ENCODE measurements at places on chromosomes 7 and 10.

DNA sequence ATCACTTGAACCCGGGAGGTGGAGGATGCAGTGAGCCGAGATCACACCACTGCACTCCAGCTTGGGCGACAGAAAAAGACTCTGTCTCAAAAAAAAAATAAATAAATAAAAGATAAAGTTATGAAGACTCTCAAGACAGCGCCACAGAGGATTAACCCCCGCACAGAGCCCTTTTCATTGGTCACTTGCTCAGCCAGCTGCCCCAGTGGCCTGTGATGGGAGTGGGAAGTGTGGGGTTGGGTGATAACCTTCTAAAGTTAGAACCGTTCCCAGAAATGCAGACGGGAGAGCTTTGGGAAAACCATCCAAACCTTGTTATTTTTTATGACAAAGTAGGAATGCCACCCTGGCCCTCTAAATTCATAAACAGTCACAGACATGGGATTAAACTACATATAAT, 57.4 kb downstream of the PARP12 start:
- DNase-seq, result no peak

GRCh38 chr7:30029696-30030095, 1.5 kb downstream of the PLEKHA8 start:
- DNase-seq, result no peak

- no peak for DNase-seq
Observed at GRCh38 chr7:141551782-141552181, 572 bp downstream of the AGK start.

DNA sequence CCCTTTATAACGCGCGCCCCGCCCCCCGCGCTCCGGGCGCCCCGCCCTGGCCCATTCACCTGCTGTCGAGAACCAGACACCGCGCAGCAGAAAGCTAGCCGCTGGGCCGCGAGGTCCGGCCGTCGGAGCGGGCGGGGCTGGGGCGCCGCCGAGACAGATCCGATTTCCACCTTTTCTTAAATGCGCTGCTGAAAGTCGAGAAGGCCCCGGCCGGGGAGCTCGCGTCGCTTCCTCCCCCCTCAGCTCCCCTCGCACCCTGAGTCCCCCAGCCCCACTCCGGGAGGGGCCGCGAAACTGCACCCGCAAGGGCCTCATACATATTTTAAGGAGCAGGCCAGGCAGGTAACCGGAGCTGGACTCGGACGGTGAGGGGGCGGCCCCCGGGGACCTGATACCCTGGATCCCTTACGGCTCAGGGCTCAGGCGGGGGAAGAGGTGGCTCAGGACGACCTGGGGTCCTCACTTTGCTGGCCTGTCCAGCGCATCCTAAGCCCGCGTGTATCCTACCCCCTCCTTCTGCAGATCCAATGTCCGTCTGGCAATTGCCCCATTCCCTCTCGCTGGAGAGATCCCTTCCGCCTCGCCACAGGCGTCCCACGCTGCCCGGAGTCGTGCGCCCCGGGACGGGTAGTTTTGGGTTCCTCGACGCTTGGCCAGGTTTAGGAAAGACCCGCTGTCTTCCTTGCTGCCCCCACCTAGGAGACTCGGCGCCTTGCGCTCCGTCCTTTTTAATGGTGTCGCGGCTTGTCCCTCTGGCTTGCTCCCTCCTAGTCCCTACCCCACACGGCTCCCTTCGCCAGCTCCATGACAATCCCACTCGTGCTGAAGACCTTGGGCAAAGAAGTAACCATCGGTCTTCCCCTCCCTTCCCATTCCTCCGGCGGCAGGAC, 170.6 kb downstream of the UBE2H start:
- DNase-seq, result no peak

DNA sequence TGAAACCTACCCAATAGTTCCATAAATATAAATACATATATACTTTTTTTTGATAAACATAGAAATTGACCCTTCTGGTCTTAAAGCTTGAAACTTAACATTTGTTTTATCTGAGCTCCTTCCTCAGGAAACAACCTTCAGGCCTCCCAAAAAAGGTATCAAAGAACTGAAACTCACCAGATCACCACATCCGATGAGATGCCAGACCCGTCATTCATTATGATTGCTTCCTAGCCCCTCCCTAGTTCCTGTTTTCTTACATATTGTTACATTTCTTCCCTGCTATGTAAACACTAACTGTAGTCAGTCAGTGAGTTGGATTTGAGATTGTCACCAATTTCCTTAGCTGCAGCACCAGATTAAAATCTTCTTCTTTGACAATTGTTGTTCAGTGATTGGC, 663.6 kb downstream of the PCDH15 start:
- no peak for DNase-seq

DNA sequence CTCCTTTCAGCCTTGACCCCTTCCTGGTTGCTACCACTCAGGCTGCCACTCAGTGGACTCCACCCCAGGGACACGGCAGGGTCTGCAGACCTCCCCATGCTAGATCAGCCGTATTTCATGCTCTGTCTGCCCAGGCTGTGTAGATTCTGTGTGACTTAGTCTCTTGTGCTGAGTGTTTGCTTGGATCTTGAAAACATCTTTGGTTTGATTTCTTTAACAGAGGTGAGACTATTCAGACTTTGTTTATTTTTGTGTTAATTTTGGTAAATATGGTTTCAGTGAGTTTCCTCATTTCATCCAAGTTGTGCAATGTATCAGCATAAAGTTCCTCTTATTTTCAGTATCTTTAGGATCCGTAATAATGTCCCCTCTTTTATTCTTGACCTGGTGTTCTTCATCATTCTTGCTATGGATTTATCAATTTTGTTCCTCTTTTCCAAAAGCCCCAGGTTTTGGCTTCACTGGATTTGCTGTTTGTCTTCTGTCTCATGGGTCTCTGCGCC, 21.2 kb upstream of the PWWP2B start:
- no peak for DNase-seq

GRCh38 chr7:151925446-151926335, 30.6 kb upstream of the GALNTL5 start:
- DNase-seq, result no peak

DNA sequence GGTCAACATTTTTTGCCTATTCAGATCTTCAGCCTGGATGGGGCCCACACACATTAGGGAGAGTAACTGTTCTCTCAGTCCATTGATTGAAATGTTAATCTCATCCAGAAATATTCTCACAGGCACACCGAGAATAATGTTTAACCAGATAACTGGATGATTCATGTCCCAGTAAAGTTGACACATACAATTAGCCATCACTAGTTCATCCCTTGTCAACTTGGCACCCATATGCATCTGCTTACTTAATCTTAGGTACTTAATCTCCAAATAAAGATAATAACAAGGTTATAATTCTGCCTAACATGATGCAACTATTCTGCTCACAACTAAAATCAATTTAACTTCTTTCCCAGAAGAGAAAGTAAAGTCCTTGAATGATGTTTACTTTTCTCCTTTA, 502.6 kb downstream of the ADRA2A start:
- DNase-seq, result no peak

DNA sequence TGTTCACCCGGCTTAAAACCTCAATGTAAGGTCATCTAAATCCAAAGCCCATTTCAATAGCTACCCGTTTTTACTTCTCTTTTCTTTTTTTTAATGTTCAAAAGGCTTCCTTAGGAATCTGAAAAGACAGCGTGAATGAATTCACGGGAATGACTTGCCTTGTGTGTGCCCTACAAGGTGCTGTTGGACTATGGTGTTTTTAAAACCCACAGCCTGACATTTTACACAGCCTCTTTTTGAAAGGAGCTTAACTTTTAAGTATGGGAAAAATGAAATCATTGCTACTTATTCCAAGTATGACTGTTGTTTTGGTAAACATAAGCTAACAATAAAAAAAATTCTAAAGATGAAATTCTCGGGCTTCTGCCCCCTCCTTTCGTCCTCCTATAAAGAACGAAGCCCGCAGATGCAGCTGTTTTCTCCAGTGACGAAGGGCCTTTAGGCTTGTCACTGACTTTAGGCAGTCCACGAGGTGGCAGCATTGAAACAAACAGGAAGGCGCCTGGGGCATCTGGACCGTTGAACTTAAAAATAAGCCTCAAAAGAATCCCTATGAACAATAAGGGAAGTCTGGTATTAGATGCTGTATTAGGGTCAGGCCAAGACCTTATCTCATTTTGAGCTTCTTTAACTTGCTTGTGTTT, 141.3 kb downstream of the NRP1 start:
- peak; percentile 28 for DNase-seq

- no peak for DNase-seq
Observed at GRCh38 chr10:88233870-88234269, 349.2 kb downstream of the RNLS start.
